ENCODE measurements at places on chromosomes 5 and 9. TPM values are rescaled to one million over a fixed set of nuclear protein-coding genes. Genes with fewer than 3 reads are reported as not detected.

DNA sequence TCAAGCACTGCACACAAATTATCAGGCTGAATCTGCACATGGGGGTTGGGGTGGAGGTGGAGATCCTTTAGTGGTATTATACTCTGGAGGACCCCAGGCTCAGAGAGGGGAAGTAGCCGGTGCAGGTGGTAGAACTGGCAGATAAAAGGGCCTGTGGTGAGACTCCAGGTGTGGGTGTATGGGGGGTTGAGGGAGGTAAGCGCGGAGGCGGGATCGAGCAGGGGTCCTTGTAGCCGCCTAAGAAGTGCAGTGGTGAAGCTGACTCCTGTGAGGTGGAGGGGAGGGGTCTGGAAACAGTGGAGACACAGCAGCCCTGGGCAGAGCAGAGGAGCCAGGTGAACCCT lies 841 bp downstream of the ACSL6 start:
- DNase-seq = no peak

GRCh38 chr5:602466-603035 lies 9.6 kb upstream of the CEP72 start:
- no peak for DNase-seq

DNA sequence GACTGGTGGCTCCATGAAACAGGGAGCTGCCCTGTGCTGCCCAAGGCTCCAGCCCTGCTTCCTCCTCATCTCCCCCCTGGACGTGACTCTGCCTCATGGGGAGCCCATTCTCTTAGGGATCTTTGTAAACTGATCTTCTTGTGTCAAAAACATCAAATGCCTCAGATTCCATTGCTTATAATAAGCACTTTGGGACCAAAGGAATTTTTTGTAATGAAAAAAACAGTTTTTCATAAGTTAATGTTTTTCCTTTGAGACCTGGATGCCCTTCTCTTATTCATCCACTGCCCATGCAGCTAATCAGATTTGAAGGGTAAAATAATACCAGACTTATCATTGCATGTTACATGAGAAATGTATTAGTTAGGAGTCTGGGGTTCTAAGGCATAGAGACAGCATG lies 41.7 kb downstream of the PALM2AKAP2 start:
- DNase-seq = no peak

The OR2S2 gene
- polyA plus RNA-seq = 0.16 TPM

- no peak for DNase-seq
These were observed 393.5 kb downstream of the PDE4D start for GRCh38 chr5:59500014-59500413.

DNA sequence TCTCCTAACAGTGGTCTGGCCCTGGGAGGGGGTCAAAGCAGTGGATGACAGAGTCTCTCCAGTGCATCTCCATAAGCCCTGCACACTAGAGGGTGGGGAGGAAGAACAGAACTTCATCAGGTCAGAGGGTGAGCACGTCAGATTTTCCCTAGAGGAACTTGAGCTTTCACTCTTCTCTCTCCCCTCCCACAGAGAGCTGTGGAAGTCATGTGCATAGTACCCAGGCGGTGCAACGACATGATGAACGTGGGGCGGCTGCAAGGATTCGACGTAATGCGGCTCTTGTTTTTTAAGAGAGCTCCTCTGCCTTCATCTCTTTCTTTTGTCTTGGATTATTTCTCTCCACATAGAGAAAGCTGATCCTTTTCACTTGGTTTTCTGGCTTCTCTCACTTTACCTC lies 100.2 kb upstream of the OTULINL start:
- no peak for DNase-seq

GRCh38 chr9:78326564-78326963 lies 29.6 kb downstream of the PSAT1 start:
- DNase-seq = no peak

The RLN2 gene
- 0.50 TPM for polyA plus RNA-seq

- no peak for DNase-seq
These were observed 1.5 kb downstream of the F2R start for GRCh38 chr5:76717222-76718083.

DNA sequence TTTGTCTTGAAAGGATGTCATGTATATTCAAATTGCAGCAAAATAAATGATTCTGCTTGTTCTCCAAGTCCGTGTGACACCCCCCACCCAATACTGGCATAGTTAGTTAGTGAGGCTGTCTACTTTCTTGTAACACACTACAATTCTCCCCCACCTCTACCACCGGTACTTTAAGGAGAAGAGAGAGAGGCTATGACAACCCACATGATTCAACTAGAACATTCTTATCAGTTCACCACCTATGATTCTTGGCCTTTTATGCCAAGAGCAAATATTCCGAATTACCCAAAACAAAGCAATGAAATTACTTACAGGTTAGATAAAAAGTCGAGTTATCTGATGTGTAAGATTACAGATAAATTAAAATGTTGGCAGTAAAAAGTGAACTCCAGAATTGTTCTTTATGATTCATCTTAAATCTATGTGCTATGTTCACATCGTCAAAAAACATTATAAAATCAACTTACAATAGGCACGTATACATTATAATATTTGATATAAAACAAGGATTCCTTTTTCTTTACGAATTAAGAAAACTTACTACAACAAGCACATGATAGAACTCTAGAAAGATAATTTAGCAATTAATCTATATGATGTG lies 14.4 kb downstream of the MEF2C start:
- DNase-seq = no peak

The DAB2 gene
- 23.7 TPM for polyA plus RNA-seq

The GFI1B gene
- polyA plus RNA-seq = 0.03 TPM

- DNase-seq = no peak
These were observed 15.8 kb upstream of the FCHO2 start for GRCh38 chr5:72940082-72940481.

- no peak for DNase-seq
These were observed 110.1 kb downstream of the FOXD1 start for GRCh38 chr5:73338256-73339050.

The PCDHB6 gene
- 5.0 TPM for polyA plus RNA-seq

DNA sequence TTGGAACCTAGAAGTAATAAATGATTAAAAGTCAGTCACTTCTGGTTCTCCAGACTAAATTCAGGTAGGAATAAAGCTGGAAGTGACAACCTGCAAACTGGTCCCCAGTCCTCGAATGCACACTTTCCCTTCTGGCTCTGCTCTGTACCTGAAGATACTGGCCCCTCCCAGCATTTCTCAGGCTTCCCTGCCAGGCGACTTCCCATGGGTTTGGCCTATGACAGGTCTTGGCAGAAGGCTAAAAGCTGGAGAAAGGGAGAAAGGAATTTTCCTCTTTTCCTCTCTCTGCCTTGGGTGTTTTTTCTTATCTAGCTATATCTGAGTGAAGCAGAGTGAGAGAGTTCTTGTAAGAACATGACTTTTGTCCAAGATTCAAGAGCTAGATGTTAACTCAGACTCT lies 1005.7 kb downstream of the DTWD2 start:
- DNase-seq = no peak

The ZNF618 gene
- polyA plus RNA-seq = 5.0 TPM

DNA sequence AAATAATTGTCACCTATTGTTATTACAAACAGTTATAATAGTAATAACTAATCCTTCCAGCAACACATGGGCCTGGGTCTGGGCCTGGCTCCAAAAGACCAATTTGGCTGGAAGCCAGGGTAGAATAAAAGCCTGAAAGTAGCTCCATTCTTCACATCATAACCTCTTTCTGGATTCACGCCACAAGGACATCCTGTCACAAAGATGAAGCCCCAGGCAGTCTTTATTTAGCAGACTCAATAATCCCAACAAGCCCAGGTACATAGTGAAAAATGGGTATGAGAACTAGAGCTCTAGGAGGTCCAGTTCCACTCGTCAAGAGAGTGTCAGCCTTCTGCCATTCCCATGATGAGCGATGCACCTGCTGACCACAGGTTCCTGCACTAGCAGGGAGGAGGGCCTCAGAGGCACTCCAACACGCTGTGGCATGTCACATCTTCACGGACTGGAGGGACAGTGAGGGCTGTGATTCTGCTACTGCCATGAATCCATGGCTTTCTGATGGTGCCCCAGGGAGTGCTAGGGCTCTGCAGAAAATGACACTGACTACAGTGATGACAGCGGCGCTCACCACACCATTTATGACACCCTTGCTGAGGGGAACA lies 124.9 kb downstream of the SPOCK1 start:
- DNase-seq = peak; percentile 61

DNA sequence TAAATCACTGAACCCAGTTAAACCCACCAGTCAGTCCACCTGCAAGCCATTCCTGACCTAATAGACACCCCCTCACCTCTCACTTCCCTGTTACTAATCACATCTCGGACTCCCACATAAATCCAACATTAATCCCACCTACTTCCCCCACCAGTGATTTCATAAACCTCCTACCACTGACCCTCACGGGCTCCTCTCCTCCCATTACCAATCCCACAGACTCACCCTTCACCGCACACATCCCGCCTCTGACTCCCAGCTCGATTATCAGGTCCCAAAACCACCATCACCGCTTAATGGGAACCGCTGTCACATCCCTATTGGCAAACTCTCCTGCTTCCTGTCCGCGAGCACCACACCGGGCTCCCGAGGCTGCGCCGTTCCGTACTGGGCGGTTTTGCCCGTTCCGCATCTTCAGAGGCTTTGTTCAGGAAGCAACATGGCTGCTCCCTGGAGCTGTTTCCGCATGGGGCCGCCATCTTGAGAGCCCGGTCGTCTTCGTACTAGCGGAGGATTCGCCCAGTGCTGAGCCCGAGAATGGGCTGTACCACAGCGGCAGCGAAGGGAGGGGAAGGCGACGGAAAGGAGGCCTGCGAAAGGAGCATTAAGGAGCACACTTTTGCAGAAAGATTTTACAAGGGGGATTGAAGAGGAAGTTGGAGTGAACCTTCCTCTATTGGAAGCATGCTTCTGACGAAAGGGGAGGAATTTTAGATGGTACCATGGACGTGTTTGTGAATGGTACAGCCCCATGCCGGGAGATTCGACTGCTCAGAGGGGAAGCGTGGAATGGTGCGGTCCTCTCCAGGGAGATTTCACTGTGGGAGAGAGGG lies at the start of gene ZNF300:
ZNF300 (minus strand) TSS at position 502 of the 833 bp plus-strand sequence. CDS start 1,825 bp downstream, outside the sequence.
- peak; percentile 84 for DNase-seq

GRCh38 chr5:127892467-127893207 lies 189.4 kb downstream of the CCDC192 start:
- DNase-seq = peak; percentile 10

- DNase-seq = no peak
These were observed 446.4 kb downstream of the ISL1 start for GRCh38 chr5:51829691-51830090.

The REEP2 gene
- 31.2 TPM for polyA plus RNA-seq

- DNase-seq = no peak
These were observed 311.9 kb upstream of the PANK3 start for GRCh38 chr5:168890816-168891812.

The CDH9 gene
- polyA plus RNA-seq = not detected

The ZDHHC21 gene
- polyA plus RNA-seq = 4.3 TPM

The TSSK1B gene
- 0.05 TPM for polyA plus RNA-seq

The CYSRT1 gene
- polyA plus RNA-seq = 2.2 TPM

- no peak for DNase-seq
These were observed 5.0 kb upstream of the COL23A1 start for GRCh38 chr5:178595150-178595549.

The SHOC1 gene
- not detected for polyA plus RNA-seq

The UNC5A gene
- 0.55 TPM for polyA plus RNA-seq

DNA sequence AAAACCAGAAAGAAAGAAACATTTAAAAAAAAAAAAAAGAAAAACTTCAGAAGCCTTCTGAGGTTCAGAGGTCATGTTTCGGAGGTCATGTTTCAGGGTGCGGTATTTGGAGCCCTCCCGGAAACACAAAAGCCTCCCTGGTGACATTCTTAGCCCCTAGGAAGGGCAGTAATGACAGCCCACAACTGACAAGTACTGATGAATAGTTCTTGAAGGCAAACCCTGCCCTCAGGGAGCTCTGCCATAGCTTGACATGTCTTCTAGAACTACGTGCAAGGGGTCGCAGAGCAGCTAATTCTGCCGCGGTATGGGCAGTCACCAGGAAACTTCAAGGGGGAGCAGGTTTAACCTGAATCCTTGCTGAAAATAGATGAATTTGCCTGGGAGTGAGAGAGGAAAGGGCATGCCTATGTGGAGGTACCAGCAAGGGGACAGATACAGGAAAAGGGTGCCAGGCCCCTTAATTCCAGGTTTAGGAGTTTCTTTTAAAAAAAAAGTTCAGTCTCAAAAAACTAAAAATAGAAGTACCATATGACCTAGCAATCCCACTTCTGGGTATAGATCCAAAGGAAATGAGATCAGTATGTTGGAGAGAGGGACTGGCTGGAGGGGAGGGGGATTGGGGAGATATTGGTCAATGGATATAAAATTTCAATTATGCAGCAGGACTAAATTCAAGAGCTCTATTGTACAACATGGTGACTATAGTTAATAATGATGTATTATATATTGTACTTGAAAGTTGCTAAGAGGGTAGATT lies 98.4 kb downstream of the C9orf152 start:
- DNase-seq = no peak

GRCh38 chr5:1460054-1460682 lies 14.9 kb upstream of the SLC6A3 start:
- DNase-seq = peak; percentile 24

The CAMSAP1 gene
- polyA plus RNA-seq = 6.2 TPM

DNA sequence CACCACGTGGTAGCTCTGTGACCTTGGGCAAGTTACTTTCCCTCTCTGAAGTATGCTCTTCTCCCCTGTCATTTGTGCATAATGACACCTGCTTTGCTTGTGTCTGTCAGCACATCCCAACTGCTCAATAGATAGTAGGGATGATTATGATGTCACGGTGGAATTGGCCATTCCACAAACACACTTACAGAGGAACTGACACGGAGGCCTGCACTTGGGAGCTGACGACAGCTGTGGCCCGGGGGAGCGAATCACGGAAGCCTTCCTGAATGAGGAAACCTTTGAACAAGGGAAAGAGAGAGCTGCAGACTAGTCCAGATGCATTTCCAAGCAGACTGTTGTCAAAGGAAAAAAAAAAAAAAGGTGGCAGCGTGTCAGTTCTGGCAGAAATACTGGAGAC lies 21.0 kb downstream of the TLX3 start:
- no peak for DNase-seq
